ENCODE measurements at places on chromosomes 12 and 14.

DNA sequence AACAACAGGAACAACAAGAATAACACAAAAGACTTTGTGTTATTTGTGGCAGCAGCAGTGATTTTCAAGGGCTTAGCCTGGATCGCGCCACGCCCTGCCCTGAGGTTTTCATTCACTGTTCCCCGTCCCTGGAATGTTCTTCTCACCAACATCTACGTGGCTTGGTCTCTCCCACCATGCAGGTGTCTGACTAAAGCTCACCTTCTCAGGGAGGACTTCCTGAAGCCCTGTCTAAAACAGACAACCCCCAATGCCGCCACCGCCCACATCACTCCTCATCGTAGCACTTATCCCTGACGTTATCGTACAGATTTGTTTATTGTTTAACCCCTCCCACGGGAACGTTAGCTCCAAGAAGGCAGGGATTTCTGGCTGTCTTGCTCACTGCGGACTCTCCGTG lies 40.4 kb downstream of the P2RX4 start:
- DNase-seq = no peak

- DNase-seq = no peak
These were observed 139.4 kb downstream of the MON2 start for GRCh38 chr12:62605981-62606380.

DNA sequence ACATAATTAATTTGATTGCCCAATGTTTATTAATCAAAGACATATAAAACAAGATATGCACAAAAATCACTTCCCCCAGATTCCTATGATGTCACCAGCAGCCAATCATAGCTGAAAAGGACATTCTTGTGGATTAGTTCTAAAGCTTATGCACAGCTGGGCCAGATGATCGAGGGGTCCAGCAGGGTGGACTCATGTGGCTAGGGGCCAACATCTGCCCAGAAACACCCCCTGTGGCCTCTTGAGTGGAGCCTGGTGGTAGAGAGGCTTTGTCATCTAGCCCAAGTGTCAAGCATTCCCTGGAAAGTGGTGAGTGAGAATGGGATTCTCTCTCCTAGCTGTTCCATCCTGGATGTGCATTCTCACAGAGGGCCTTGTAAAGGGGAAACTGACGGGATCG lies 590.0 kb downstream of the BCL11B start:
- DNase-seq = no peak

DNA sequence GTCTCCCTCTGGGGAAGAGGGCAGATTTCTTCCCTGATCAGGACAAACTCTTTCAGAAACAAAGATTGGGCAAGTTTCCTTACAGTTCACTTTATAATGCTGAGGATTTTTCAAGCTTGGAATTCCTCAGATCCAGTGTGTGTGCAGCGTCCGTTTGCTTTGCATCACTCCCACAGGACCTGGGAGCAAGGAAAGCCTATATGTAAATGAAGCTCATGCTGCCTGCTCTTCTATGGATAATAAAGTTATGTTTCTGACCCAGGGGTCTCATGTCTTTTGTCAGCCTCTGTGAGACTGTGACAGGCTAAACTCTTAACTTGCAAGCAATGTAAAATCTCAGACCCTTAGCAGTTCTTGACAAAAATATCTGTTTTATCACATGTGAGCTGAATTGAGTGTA lies 41.6 kb downstream of the TRHDE start:
- no peak for DNase-seq

DNA sequence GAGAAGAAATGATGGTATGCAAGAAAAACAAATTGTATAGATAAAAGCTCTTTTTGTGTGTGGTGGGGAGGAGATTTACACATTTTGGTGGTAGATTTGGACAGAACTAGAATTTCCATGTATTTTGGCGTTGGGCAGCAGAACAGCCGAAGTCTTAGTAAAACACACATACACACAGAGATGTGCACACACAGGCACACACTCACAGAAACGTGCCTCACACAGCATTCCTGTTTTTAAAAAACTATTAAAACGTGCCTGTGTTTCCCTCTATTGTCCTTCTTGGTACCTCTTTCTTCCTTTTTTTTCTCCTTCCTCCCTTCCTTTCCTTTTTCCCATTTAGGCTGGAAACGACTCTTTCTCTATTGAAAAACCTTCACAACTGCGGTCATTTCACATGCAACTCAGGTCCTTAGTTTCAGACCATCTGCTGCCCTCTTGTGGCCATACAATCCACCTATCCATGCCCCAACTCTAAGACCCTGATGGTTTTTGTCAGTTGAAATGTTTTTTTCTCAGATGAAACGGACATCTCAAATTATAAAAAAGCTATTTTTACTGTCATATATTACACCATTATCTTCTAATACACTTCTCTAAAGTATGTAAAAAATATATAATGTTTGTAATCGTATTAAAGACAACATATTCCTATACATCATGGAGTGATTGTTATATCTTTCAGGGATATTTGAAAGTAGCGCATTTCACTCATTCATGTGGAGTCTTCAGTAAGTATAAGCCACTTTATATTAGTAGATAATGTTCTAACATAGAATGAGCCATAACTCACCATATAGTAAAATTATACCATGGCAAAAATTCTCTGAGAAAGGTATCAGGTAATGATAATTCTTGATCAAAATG lies 386.7 kb upstream of the NOVA1 start:
- DNase-seq = no peak

- no peak for DNase-seq
These were observed 5.5 kb downstream of the SP7 start for GRCh38 chr12:53330671-53331070.

- no peak for DNase-seq
These were observed 45.1 kb downstream of the NOS1 start for GRCh38 chr12:117316336-117316735.

DNA sequence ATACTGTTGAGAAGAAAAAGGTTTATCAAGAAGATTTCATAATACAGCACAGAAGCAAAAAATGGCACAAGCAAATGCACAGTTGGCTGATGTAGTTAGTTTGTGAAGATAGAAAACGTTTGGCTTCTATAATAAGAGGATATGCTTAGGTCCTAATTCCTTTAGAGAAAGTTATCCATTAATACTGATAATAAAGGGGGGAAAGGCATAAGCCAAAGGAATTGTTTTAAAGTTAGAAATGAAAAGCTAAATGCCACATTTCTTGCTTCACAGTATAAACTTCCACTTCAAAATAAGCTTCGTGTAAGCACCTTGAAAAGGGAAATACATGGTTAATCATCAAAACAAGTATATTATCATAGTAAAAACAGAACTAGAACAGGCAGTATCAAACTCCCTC lies 12.4 kb downstream of the LMO3 start:
- DNase-seq = no peak
